Panc1 (cell line): ENCODE measurements at places on chromosomes 16 and 17.
A peak's percentile ranks its signal among the peaks of the same experiment; 100 is the strongest.

- H3K4me3 ChIP-seq: no peak overlapping the region
- DNase-seq: no peak
- no peak overlapping the region for H3K27ac ChIP-seq
- no peaks in the 10 kb centered on the region for H3K4me1 ChIP-seq
- H3K27me3 ChIP-seq: no peaks in the 10 kb centered on the region
These were observed 186.6 kb downstream of the WWOX start for GRCh38 chr16:78286065-78286464.

- no peak overlapping the region for H3K4me3 ChIP-seq
- no peak for DNase-seq
- H3K4me1 ChIP-seq: no peaks in the 10 kb centered on the region
These were observed 157.2 kb downstream of the ENGASE start for GRCh38 chr17:79231766-79232287.

GRCh38 chr17:81733507-81734404 is 21.7 kb downstream of the SLC25A10 start:
- no peak for DNase-seq
- H3K27me3 ChIP-seq: no peaks in the 10 kb centered on the region
- H3K4me1 ChIP-seq: peaks cover 11% of the 10 kb centered on the region; the same call in 1 of the 2 replicates
- H3K36me3 ChIP-seq: no peaks in the 10 kb centered on the region

- H3K4me3 ChIP-seq: no peak overlapping the region
These were observed 41.6 kb downstream of the EPN2 start for GRCh38 chr17:19278729-19279128.

DNA sequence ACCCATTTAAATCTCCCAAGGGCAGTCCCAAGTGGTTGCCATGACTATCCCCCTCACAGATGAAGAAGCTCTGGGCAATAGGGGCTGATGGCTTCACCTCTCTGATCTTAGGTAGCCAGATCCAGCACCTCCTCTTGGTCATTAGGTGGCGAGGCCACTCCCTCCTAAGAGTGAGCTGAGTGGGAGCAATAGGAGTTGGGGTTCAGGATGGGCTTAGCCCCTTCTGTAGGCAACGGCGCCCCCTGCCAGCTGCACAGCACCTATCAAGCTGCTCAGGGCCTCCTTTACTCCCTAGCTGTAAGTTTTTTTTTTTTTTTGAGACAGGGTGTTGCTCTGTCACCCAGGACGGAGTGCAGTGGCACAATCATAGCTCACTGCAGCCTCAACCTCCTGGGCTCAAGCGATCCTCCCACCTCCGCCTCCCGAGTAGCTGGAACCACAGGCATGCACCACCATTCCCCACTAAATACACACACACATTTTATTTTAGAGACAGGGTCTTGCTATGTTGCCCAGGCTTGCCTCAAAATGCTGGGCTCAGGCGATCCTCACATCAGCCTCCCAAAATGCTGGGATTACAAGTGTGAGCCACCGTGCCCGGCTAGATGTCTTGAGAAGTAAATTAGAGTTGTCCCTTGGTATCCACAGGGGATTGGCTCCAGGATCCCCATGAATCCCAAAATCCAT is 3.5 kb upstream of the RRAD start:
- H3K4me1 ChIP-seq: peaks cover 6% of the 10 kb centered on the region; the same call in 1 of the 2 replicates
- peaks cover 5% of the 10 kb centered on the region; the same call in 1 of the 2 replicates for H3K36me3 ChIP-seq
- DNase-seq: no peak

DNA sequence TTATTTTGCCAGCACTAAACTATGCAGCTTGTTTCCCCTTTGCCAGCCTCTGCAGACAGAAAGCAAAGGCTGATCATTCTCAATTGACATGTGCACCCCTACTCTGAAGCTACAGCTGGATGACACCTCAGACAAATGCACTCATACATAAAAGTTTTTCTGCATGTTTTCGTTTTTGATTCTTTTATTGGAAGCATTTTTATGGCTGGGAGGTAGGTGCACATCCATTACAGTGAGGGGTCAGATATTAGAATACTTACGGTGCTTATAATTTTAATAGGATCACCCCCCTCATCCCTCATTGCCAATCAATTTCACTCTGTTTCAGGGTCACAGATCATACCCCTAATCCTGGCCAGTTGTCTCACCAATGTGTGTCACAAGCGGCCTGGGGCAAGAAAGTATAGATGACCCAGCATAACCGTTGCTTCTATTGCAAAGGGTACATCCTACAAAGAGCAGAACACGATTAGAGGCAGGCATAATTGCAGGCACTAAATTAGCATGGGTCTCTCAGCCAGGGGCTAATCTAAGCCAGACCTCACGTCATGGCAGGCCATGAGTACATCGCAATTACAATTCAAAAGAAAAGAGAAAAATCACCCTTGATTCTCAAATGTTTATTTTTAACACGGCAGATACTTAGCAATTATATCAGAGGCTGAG is 89.5 kb upstream of the SOX9 start:
- H3K27ac ChIP-seq: peak overlapping the region; percentile 72; the same call in 1 of the 2 replicates
- H3K4me1 ChIP-seq: peaks cover 11% of the 10 kb centered on the region; the same call in 1 of the 2 replicates
- peaks cover 3% of the 10 kb centered on the region; the same call in 1 of the 2 replicates for H3K27me3 ChIP-seq

- no peaks in the 10 kb centered on the region for H3K36me3 ChIP-seq
- H3K4me1 ChIP-seq: no peaks in the 10 kb centered on the region
- no peak overlapping the region for H3K27ac ChIP-seq
- H3K4me3 ChIP-seq: peak overlapping the region; percentile 23; the same call in 1 of the 2 replicates
- DNase-seq: no peak
- no peaks in the 10 kb centered on the region for H3K27me3 ChIP-seq
These were observed 33.7 kb upstream of the RPH3AL start for GRCh38 chr17:386141-386876.

DNA sequence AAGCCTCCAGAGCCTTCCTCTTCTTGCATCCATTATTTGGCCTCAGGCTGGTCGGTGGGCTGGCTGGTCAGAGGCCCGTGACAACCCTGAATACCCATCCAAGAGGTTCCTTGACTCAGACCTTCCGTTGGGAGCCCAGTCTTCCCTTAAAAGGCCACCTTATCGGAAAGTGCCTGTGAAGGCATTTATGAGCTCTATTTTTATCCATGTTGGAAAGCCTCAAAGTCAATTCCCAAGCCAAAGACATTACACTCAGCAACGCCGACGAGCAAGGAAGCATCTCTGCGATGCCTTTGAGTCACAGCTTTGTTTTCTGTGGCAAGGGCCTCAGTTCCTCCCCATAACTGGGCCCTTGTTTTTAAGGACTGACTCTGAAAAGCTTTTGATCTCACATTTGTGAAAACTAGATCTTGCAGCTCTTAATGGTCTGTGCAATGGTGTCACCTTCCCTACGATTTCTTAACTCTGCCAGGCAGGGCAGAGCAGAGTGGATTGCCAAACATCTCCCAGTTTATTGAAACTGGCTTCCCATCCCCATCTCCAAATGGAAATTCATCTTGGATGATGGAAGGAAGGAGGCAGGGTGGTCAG is 13.3 kb upstream of the SPOP start:
- H3K4me3 ChIP-seq: no peak overlapping the region
- H3K36me3 ChIP-seq: no peaks in the 10 kb centered on the region
- peaks cover 7% of the 10 kb centered on the region for H3K4me1 ChIP-seq
- no peak overlapping the region for H3K27ac ChIP-seq
- H3K27me3 ChIP-seq: no peaks in the 10 kb centered on the region

DNA sequence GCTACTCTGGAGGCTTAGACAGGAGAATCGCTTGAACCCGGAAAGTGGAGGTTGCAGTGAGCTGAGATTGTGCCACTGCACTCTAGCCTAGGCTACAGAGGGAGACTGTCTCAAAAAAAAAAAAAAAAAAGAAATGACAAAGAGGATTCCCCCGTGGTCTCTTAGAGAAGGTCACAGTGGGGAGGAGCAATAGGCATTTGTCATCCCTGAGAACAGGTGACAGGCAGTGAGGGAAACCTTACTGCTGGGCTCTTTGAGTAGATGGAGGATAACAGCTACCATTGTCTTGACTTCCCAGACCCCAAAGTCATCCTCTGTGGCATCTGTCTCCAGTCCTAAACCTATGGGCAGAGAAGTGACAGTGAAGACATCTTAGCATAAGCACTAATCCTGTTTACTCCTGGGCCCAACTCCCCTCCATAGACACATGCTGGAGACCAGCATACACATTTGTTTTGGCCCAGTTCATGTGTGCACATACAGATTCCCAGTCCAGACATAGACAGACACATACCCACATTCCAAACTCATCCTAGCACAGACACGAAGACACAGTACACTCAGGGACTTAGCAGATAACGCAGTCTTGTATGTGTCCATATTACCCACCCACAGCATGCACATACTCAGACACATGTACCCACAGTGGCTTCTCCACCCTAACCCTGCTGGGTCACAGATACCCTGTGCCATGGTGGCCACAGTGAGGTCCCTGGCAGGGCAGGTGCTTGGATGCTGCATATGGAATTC is 2.7 kb downstream of the ESRP2 start:
- no peak for DNase-seq
- H3K4me3 ChIP-seq: no peak overlapping the region
- no peak overlapping the region for H3K27ac ChIP-seq
- H3K27me3 ChIP-seq: no peaks in the 10 kb centered on the region

DNA sequence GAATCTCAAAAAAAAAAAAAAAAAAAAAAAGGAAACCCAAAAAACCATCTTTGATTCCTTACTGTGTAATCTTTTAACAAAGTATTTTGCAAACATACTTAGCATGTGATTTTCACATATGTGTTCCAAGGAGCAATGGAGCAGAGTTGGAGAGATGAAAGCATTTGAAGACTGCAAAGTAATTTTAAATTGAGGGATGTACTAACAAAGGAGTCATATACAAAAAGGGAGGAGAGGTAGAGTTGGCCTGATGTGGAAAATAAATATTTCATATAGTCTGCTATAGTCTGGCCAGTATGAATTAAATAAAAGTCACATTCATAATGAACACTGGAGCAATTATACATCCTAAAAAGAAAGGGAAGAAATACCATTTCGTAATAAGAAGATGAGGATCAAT is 265.8 kb upstream of the TBX2 start:
- H3K27me3 ChIP-seq: no peaks in the 10 kb centered on the region
- no peaks in the 10 kb centered on the region for H3K4me1 ChIP-seq
- H3K36me3 ChIP-seq: no peaks in the 10 kb centered on the region
- H3K4me3 ChIP-seq: no peak overlapping the region
- DNase-seq: no peak

- no peaks in the 10 kb centered on the region for H3K27me3 ChIP-seq
- H3K36me3 ChIP-seq: no peaks in the 10 kb centered on the region
- H3K27ac ChIP-seq: peak overlapping the region; percentile 89
- H3K4me3 ChIP-seq: no peak overlapping the region
- no peak for DNase-seq
- peaks cover 53% of the 10 kb centered on the region for H3K4me1 ChIP-seq
These were observed 9.0 kb upstream of the MRPS23 start for GRCh38 chr17:57858838-57859237.

- peaks cover 5% of the 10 kb centered on the region for H3K4me1 ChIP-seq
- H3K27ac ChIP-seq: no peak overlapping the region
- H3K4me3 ChIP-seq: no peak overlapping the region
- no peaks in the 10 kb centered on the region for H3K36me3 ChIP-seq
- H3K27me3 ChIP-seq: no peaks in the 10 kb centered on the region
- no peak for DNase-seq
These were observed 13.8 kb downstream of the SMIM5 start for GRCh38 chr17:75647061-75647460.
